Thymus (tissue), 14 donors: ENCODE measurements at places on chromosomes 16 and 17.

DNA sequence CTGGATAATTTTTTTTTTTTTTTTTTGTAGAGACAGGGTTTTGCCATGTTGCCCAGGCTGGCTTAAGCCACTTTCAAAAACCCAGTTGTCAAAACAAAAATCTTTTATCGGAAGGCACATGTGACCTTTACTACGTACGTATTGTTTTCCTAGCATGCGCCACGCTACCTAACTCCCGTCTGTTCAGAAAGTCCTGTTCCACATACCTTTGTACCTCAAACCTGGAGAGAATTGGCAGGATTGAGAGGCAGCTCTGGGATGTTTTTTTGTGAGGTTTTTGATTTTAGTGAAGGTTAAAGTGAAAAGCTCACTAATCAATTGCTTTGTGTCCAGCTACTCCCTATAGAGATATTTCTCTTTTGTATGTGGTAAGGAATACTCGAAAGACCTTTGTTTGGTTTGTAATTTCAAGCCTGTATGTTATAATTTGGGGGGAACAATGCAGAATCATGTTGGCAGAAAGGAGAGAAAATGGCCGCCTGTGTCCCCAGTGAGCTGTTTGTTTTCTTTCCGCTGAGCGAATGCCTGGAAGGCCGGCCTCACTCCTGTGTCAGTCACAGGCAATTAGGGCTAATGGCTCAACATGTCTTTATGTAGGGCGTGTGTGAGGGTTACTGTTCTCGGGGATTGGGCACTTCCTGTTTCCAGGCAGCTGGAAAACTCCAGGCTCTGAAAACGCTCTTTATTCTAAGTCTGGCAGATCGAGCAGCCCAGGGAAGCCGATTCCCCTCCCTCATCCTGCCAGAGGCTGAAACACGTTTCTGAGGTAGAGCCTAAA, 60.8 kb upstream of the CLEC18A start:
- DNase-seq, result no peak
- no peak overlapping the region for H3K4me3 ChIP-seq
- no peaks in the 10 kb centered on the region for H3K27me3 ChIP-seq
- no peaks in the 10 kb centered on the region for H3K4me1 ChIP-seq
- H3K36me3 ChIP-seq, result peaks cover 16% of the 10 kb centered on the region

GRCh38 chr16:85326113-85326793, 214.0 kb upstream of the CIBAR2 start:
- H3K36me3 ChIP-seq, result no peaks in the 10 kb centered on the region
- DNase-seq, result no peak
- H3K4me3 ChIP-seq, result no peak overlapping the region
- peaks cover 3% of the 10 kb centered on the region for H3K27me3 ChIP-seq
- H3K27ac ChIP-seq, result no peak overlapping the region

DNA sequence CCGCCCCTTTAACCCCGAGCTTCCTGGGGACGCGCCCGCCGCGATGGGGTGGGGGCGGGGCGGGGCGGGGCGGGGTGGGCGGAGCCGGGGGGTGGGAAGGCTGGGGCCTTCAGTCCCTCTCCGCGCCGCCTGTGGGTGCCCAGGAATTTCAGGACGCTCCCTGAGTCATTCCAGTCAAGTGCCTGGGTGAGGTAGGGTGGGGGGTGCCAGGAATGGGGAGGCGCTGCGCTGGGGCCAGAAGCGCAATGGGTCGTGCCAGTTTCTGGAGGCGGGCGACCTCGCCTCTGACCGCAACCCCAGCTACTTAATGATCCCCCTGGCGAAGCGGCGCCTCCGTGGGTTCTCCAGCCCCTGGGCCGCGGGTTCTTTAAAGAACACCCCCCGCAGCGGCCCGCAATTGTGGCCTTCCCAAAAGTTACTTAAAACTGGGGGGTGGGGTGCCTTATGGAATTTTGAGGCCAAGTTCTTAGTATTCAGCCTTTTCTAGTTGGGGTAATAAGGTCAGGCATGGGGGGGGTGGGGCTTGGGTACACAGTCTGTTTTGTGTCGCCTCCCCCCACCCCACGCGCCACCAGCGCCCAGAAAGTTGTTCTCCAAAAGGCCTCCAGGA, 826 bp upstream of the GSE1 start:
- H3K27me3 ChIP-seq, result no peaks in the 10 kb centered on the region
- peak overlapping the region; percentile 96 for H3K27ac ChIP-seq
- peaks cover 77% of the 10 kb centered on the region for H3K4me1 ChIP-seq
- peak overlapping the region; percentile 87 for H3K4me3 ChIP-seq
- DNase-seq, result no peak

GRCh38 chr16:56257666-56258342, 66.5 kb downstream of the GNAO1 start:
- DNase-seq, result no peak
- H3K36me3 ChIP-seq, result no peaks in the 10 kb centered on the region
- H3K4me3 ChIP-seq, result no peak overlapping the region
- peak overlapping the region; percentile 32 for H3K27ac ChIP-seq
- peaks cover 40% of the 10 kb centered on the region for H3K4me1 ChIP-seq
- no peaks in the 10 kb centered on the region for H3K27me3 ChIP-seq

GRCh38 chr17:73401911-73402310, 90.1 kb upstream of the CDC42EP4 start:
- no peak overlapping the region for H3K4me3 ChIP-seq
- H3K27ac ChIP-seq, result no peak overlapping the region
- H3K27me3 ChIP-seq, result no peaks in the 10 kb centered on the region
- no peaks in the 10 kb centered on the region for H3K36me3 ChIP-seq

DNA sequence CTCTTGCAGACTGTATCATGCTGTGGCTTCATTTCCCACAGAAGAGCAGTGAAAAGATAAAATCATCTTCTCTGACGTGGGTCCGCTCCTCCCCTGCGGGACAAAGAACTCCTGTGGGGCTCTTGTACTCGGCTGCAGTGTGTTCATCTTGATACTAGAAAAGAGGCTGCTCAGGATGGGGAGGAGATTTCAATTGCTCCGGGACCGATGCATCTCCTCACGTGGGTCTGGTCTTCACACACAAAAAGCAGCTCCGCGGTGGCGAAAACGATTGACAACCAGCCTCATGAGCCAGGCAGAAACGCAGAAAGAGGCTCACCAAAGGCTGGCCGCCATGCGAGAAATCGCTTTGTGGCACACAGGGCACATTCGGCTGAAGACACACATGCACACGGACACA, 14.4 kb upstream of the KCNJ18 start:
- DNase-seq, result no peak
- H3K27me3 ChIP-seq, result no peaks in the 10 kb centered on the region
- H3K27ac ChIP-seq, result no peak overlapping the region
- H3K4me3 ChIP-seq, result no peak overlapping the region
- H3K4me1 ChIP-seq, result no peaks in the 10 kb centered on the region
- H3K36me3 ChIP-seq, result no peaks in the 10 kb centered on the region

GRCh38 chr17:72754513-72754912, 338.0 kb downstream of the SLC39A11 start:
- no peak overlapping the region for H3K4me3 ChIP-seq
- H3K36me3 ChIP-seq, result no peaks in the 10 kb centered on the region
- no peak for DNase-seq

DNA sequence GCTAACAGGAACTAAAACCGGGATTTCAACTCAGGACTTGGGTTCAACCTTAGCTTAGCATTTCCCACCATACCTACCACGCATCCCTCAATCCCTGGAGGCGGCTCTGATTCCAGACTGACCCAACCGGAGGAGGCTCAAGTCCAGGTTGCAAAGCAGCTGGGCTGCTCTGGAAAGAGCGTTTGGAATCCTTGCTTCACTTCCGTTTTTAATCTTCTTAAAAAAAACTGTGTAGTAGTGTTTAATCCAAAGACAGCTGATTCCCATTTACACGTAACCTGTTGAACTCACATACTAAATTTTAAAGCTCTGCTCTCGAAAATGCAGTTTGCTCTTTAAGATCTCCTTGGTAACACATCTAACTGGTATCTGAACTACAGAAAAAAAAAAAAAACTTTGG, 50.0 kb downstream of the NXN start:
- no peak overlapping the region for H3K27ac ChIP-seq
- no peak for DNase-seq
- H3K4me3 ChIP-seq, result no peak overlapping the region
- no peaks in the 10 kb centered on the region for H3K4me1 ChIP-seq

DNA sequence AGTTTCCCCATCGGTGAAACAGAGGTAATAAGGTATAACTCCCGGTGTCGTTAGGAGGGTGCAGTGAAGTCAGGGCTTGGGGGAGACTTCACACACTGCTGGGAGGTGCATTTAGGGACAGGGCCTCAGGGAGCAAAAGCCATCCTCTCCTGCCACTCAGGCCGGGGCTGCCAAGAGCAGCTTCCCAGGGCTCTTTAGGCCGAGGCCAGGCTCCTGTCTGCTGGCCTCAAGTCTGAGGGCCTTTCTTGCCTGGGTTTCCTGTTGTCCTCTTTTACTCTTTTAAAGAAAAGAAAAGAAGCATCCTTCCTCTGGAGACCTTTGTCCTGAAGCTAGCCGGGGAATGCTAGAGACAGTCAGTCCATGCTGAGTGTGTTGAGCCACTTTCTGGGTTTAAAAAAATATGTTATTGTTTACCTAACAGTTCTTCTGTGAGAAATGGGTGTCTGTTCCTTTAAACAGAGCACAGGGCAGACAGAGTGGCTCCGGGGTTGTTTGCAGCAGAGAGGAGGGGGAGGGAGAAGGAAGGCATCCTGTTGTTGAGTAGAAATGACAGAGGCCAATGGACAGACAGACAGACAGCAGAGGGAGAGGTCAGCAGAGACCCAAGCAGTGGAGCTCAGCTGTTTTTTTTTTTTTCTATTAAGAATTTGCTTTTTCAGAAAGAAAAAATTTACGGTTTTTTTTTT, 79.1 kb downstream of the C17orf67 start:
- H3K36me3 ChIP-seq, result no peaks in the 10 kb centered on the region
- peak overlapping the region; percentile 50 for H3K27ac ChIP-seq
- H3K27me3 ChIP-seq, result no peaks in the 10 kb centered on the region
- peaks cover 51% of the 10 kb centered on the region for H3K4me1 ChIP-seq
- no peak overlapping the region for H3K4me3 ChIP-seq
- DNase-seq, result peak; percentile 58

GRCh38 chr16:88390735-88391134, 8.0 kb downstream of the ZNF469 start:
- DNase-seq, result no peak
- H3K27ac ChIP-seq, result no peak overlapping the region
- H3K4me1 ChIP-seq, result no peaks in the 10 kb centered on the region
- H3K4me3 ChIP-seq, result no peak overlapping the region
- no peaks in the 10 kb centered on the region for H3K36me3 ChIP-seq

- H3K27ac ChIP-seq, result no peak overlapping the region
- H3K4me3 ChIP-seq, result no peak overlapping the region
- DNase-seq, result no peak
- peaks cover 4% of the 10 kb centered on the region for H3K36me3 ChIP-seq
- H3K4me1 ChIP-seq, result peaks cover 3% of the 10 kb centered on the region
Measured at GRCh38 chr16:10896723-10897122, 19.7 kb downstream of the CIITA start.

- no peak overlapping the region for H3K4me3 ChIP-seq
- H3K4me1 ChIP-seq, result no peaks in the 10 kb centered on the region
- DNase-seq, result no peak
- no peak overlapping the region for H3K27ac ChIP-seq
- H3K27me3 ChIP-seq, result no peaks in the 10 kb centered on the region
- H3K36me3 ChIP-seq, result no peaks in the 10 kb centered on the region
Measured at GRCh38 chr16:10664720-10665126, 30.0 kb downstream of the TEKT5 start.

- H3K27me3 ChIP-seq, result no peaks in the 10 kb centered on the region
- peaks cover 1% of the 10 kb centered on the region for H3K4me1 ChIP-seq
- no peak overlapping the region for H3K27ac ChIP-seq
- H3K36me3 ChIP-seq, result no peaks in the 10 kb centered on the region
- DNase-seq, result no peak
Measured at GRCh38 chr17:78529871-78530670, 47.1 kb downstream of the DNAH17 start.

DNA sequence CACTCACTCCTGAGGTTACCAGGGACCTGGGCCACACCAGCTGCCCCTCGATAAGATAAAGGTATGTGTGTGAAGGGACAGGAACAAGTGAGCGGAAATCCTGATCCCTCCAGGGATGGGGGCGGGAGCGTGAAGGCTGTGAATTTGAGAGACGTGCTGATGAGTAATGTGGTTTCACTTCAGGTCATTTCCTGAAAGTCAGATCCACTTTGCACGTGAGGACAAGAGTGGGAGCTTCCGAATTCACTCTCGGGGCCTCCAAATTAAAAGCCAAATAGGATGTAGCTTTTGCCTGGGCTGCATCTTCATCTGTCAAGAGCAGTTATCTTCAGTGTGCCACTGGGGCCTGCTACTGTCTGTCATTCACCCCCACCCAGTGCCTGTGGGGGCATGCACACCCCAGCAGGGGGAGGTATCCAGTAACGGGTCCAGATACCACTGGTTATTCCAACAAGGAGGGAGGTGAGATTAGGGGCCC, 87.4 kb upstream of the LHX1 start:
- H3K27ac ChIP-seq, result no peak overlapping the region
- H3K27me3 ChIP-seq, result peaks cover 34% of the 10 kb centered on the region
- H3K4me3 ChIP-seq, result no peak overlapping the region
- H3K4me1 ChIP-seq, result no peaks in the 10 kb centered on the region
- H3K36me3 ChIP-seq, result no peaks in the 10 kb centered on the region

GRCh38 chr17:73652886-73653480, 8.7 kb upstream of the SDK2 start:
- H3K4me3 ChIP-seq, result no peak overlapping the region
- no peak for DNase-seq
- H3K4me1 ChIP-seq, result no peaks in the 10 kb centered on the region
- no peak overlapping the region for H3K27ac ChIP-seq

DNA sequence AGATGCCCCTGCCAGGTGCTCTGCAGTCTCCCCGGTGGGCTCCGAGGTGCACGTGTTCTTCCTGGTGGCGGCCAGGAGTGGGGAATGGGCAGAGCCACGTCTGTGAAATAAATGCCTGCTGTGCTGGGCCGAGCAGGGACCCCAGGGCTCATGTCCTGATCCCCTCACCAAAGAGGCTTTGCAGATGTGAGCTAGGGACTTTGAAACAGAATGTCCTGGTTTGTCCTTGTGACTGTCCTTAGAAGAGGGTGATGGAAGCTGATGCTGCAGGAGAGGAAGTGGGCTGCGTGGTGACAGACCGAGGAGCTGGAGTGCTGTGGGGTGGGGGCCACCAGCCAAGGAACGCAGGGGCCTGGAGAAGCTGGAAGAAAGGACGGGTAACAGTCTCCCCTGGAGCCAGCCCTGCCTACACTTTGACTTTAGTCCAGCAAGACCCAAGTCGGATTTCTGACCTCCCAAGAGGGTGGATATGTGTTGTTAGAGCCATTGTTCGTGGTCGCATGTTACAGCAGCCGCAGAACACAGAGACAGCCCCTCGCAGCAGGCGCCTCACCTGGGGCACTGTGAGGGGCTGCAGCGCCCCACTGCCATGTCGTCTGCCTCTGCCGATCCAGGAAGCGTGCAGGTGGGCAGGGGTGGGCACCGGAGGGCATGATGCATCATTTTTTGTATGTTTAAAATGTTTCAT, 217.9 kb upstream of the CIBAR2 start:
- H3K4me1 ChIP-seq, result peaks cover 27% of the 10 kb centered on the region
- H3K27me3 ChIP-seq, result peaks cover 32% of the 10 kb centered on the region
- DNase-seq, result no peak
- no peak overlapping the region for H3K4me3 ChIP-seq
- H3K36me3 ChIP-seq, result no peaks in the 10 kb centered on the region
- H3K27ac ChIP-seq, result peak overlapping the region; percentile 26

DNA sequence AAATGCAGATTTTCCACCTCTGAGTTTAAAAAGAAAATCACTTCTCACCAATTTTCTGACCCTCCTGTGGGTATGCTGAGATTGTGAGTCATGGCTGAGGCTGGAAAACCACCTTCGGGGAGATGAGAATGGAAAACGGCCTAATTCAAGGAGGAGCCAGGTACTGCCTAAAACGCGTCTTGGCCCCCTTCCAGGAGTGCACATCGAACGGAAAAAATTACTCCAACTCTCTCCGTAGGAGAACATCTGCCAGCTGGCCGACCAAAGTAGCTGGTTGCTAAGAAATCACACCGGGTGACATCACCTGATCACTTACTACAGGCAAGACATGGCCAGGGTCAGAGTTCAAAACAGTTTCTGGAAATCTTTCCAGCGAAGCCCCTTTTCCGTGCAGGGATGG, 107.6 kb downstream of the ZNF423 start:
- H3K36me3 ChIP-seq, result no peaks in the 10 kb centered on the region
- H3K27ac ChIP-seq, result peak overlapping the region; percentile 60
- H3K4me3 ChIP-seq, result no peak overlapping the region
- DNase-seq, result peak; percentile 17
